ENCODE measurements at places on chromosomes 6 and 20.

GRCh38 chr20:15242773-15243172 lies 905.4 kb upstream of the FLRT3 start:
- DNase-seq = no peak

DNA sequence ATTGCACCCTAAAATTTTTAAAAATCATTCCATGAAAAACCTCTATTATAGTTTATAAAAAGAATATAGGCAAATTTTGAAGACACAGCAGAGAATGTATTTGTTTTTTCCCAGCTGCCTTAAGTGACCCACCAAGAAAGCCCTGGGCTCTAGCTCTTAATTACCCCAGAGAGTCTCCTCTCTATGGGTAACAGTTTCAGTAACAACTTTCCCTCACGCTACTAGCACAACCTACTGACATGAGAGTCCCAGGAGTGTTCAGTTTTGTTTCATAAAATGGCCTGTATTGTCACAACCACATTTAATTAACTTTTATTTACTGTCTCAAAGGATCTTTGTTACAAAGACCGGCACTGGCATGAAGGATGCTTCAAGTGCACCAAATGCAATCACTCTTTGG lies 41.5 kb downstream of the FHL5 start:
- no peak for DNase-seq

GRCh38 chr6:77299931-77300330 lies 163.4 kb downstream of the HTR1B start:
- DNase-seq = no peak

- no peak for DNase-seq
Measured at GRCh38 chr20:19079536-19080299, 132.7 kb upstream of the SLC24A3 start.

DNA sequence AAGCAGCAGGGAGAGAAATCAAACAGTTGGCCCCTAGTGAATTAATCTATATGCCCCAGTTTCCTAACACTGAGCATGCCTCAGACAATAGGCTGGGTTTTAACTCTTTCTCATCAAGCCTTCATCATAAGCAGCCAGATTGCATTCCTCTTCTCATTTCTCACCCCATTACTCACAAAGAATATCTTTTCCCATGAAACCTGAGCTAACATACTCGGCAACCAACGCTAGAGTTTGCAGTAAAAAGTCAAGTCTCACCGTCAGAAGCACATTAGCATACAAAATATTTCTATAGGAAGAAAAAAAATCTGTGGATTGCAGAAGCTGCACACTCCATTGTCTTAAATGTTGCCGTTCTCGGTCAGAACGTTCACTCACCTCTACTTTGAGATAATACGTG lies 429.9 kb upstream of the ARID1B start:
- no peak for DNase-seq

DNA sequence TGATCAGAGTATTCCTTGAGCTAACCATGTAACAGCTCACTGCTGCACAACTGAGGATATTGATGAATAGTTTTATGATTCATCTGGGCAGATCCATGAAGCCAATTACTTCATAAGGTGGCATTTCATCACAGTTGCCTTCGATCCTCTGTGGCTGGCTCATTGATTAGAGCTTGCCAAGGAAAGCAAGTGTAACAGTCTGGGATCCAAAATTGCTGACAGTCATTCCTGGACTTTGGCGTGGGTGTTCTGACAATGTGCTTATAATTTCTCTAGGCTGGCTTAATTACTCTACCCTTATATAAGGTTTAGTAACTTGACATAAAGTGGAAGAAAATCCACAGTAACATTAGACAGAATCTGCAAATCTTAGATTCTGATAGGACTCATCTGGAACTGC lies 551.3 kb upstream of the CDH4 start:
- DNase-seq = no peak

GRCh38 chr6:2977799-2978590 lies 6.6 kb upstream of the SERPINB6 start:
- DNase-seq = no peak

- no peak for DNase-seq
Measured at GRCh38 chr20:21981597-21982344, 276.3 kb downstream of the PAX1 start.

DNA sequence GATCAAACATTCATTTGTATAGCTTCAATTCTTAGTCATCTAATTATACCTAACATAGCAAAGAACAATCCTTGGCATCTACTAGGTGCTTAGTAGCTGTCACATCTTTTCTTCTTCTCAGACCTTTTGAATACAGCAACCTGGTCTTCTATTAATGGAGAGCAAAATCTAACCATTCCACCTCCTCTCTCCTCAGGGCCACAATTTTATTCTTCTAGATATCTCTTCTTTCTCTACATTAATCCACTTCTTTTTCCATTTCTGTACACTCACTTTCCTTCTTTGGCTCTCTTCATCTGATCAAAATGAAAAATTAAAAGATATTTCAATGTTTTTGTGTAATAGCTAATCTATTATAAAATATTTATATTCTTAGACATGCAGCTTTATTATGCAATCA lies 9.0 kb upstream of the HLA-DOA start:
- no peak for DNase-seq

DNA sequence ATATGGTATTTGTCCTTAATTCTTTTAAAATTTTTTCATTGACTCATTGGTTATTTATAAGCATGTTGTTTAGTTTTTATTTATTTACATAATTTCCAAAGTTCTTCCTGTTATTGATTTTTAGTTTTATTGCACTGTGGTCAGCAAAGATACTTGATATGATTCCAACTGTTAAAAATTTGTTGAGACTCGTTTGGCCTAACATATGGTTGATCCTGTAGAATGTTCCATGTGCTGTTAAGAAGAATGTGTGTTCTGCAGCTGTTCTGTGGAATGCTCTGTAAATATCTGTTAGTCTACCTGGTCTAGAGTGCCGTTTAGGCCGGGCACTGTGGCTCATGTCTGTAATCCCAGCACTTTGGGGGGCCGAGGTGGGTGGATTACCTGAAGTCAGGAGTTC lies 197.7 kb downstream of the CD109 start:
- no peak for DNase-seq

- DNase-seq = no peak
Measured at GRCh38 chr6:79377047-79377446, 142.6 kb upstream of the HMGN3 start.

DNA sequence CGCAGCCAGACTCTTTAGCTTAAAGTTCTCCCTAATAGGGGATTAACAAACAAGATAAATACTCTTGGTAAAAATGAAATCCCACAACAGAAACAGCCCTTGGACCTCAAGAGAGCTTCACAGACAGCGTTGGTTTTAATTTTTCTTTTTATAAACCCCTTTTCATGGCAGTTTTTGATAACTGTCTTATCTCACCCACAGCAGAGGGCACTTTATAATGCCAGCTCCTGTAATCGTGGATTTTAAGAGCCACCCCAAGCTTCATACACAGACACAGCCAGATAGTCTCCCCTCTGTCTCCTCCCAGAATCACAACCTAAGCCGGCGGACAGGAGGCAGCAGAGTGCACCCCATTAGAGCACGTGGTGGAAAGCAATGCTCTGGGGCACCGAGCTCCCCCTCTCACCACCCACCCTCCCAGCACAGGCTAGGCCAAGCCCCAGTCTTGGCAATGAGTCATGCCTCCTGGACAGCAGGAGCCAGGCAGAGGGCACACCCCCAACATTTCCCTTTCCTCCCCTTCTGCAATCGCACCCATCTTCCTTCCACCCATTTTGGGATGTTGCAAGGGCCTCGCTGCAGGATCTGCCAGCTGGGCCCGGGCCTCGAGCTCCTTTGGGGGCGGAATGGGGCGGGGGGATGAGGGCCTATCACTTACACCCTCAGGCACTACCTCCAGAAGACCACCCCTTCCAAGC lies 2.4 kb downstream of the JAG1 start:
- DNase-seq = no peak

Measured in activated T-cell treated with anti-CD3 and anti-CD28 coated beads for 4 hours (primary cell).